ENCODE measurements at places on chromosomes 2 and 18.

DNA sequence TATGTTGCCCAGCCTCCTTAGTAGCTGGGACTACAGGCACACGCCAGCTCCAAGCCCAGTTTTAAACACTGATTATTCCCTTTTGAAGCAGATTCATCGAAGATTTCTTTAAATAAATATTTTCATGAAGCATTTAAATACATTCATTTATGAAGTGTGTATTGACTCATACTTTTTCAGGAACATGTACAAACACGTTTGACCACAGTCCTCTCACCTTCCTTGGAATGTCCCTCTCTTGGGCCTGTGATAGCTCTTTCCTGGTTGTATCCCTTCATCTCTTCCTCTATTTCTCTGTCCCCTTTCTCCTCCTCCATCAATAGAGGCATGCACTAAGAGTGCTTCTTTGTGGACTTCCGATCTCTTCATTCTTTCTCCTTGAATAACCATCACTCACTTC lies 2.5 kb downstream of the PSTPIP2 start:
- DNase-seq, result no peak

DNA sequence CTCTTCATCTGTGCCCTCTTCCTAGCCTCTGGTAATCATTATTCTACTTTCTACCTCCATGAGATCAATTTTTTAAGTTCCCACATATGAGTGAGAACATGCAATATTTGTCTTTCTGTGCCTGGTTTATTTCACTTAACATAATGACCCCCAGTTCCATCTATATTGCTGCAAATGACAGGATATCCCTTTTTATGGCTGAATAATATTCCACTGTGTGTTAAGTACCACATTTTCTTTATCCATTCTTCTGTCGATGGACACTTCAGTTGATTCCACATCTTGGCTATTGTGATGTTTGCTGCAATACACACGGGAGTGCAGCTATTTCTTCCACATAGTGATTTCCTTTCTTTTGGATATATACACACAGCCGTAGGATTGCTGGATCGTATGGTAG lies 43.9 kb upstream of the CNOT11 start:
- DNase-seq, result no peak

DNA sequence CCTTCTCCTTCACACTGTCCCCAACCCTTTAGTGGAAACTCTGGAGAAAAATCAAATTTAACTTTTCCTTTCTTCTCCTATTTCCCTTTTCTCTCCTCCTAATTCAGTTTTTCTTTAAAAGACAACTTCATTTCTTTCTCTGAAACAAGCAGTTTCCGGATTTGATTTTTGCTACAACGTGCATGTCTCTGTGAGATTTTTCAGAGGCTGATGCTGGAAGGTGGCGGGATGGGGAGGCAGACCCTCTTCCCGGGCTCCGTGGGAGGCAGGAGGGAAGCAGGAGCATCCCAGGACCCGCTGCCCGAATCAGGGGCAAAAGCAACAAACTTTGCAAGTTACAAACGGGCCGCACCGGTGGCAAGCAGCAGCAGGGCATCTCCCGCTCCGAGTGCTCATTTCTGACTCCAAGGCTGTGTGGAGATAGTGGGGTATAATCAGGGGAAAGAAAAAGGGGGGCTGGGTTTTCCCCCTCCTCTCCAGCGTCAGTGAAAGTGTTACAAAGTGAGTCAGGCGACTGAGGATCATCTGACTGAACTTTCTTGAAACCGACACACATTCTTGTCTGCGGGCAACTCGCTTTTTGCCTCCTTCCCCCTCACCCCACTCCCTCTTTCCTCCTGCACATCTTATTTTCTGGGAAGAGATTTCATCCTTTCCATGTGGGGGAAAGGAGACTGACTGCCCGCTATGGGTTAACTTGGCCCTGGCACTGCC lies 6.4 kb downstream of the ZEB2 start:
- no peak for DNase-seq

- no peak for DNase-seq
These were observed 187.1 kb downstream of the ZNF407 start for GRCh38 chr18:74784752-74785151.

DNA sequence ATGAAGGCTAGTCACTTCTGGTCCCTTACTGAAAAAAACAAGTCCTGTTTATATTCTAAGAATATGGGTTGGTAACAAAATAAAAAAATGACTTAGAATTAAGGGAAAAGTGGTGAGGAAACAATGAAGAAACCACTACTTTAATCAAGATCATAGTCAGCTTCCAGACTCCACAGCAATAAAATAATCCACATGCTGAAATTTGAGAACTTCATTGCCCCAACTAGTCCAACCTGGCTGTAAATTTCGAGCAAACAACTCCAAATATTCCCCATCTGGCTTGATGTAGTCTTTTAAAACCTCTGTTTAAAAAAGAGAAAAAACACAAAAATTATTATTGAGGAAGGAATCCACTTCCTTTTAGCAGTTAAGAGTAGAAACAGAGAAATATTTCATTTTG lies 32.5 kb downstream of the METTL4 start:
- DNase-seq, result peak; percentile 69

- DNase-seq, result no peak
These were observed 42.9 kb downstream of the TMEM37 start for GRCh38 chr2:119474371-119475224.

DNA sequence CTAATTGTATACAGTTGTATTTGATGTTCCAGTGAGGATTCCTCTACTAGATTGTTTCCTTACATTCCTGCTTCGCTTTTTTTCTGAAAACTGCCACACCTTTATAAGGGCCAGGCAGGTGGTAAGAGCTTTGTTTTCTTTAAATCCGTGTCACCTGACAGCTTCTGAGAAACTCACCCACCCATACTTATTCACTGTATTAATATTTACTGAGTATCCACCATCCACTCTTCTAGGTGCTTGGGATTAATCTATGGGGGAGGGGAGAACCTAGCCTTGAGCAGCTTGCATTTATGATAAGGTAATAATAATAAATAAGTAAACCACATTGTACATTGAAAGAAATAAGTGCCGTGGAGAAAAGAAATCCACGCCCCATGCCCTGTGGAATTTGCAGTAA lies 174.7 kb upstream of the AGAP1 start:
- no peak for DNase-seq

DNA sequence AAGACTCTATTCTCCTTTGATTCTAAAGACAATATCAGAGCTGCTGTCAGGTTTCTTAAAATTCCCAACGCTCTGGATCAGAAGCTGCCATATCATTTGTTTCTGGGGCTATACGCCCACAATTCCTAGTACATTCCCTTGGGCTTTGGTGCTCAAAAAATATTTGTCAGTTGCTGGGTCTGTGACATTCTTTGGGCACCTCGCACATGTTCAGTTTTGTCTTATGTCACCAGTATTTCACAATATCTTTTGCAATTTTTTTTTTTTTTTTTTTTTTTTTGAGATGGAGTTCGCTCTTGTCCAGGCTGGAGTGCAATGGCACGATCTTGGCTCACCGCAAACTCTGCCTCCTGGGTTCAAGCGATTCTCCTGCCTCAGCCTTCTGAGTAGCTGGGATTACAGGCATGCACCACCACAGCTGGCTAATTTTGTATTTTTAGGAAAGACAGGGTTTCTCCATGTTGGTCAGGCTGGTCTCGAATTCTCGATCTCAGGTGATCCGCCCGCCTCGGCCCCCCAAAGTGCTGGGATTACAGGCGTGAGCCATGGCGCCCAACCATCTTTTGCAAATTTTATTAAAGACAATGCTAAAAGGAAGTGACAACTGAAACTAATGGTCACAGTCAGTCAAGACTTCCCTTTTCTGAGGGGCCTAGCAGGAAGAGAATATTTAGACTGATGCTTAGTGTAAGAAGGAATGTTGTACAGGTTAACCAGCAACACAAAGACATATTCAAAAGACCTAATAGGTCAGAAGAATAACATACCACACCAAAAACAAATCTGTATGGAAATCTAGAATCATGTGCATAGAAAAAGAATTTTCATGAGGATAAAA lies 6.8 kb downstream of the ZNF397 start:
- no peak for DNase-seq

- no peak for DNase-seq
These were observed 19.7 kb downstream of the ATP6V1C2 start for GRCh38 chr2:10741139-10741538.

GRCh38 chr2:124426625-124427024 lies 401.5 kb downstream of the CNTNAP5 start:
- DNase-seq, result no peak

GRCh38 chr18:79962835-79963657 lies 1.4 kb upstream of the HSBP1L1 start:
- DNase-seq, result no peak

- peak; percentile 51 for DNase-seq
These were observed 408.9 kb downstream of the RIT2 start for GRCh38 chr18:42706618-42707017.

- no peak for DNase-seq
These were observed 169.1 kb upstream of the TRIB2 start for GRCh38 chr2:12547566-12548170.

GRCh38 chr2:26838121-26838906 lies 9.6 kb upstream of the DPYSL5 start:
- no peak for DNase-seq

GRCh38 chr2:99421469-99421868 lies 68.3 kb downstream of the REV1 start:
- no peak for DNase-seq

- DNase-seq, result no peak
These were observed 172.5 kb downstream of the PDE11A start for GRCh38 chr2:177900082-177900481.

DNA sequence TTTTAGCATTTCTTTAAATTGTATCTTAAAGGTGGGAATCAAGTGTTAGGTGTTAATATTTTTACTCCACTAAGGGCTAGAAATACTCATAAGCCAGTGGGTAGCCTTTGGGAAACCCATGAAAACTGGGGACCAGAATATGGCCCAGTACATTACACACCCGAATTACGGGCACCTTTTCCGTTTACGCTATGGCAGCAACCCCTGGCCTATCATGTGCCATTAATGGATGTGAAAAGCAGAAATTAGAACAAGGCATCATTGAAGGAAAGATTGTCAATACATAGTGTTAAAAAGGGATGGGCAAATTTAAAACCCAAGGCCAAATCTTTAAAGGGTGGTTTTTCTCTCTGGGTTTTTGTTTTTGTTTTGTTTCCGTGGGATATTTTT lies 781 bp downstream of the FARP2 start:
- DNase-seq, result no peak

DNA sequence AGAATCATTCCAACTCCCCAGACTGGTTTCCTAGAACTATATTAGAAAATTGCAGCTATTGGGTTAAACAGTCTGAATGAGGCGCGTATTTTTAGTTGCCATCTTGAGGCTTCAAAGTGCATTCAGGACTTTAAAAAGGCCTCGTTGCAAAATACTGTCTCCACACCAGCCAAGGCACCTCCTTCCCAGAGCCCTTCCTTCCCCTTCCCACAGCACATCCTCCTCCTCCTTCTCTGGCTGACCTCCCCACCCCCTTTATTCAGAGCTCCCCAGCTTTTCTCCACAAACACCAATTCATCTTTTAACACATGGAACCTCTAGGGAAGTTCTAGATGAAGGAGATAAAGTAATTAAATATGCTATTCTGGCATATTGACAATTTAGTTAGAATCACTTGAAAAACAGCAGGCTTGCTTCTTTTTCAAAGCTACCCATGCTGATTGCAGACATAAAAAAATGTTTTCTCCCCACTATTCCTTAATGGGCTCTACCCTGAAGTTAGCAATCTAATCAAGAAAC lies 90.3 kb downstream of the RTP5 start:
- no peak for DNase-seq

- DNase-seq, result no peak
These were observed 207.5 kb downstream of the STK39 start for GRCh38 chr2:168039881-168040280.

DNA sequence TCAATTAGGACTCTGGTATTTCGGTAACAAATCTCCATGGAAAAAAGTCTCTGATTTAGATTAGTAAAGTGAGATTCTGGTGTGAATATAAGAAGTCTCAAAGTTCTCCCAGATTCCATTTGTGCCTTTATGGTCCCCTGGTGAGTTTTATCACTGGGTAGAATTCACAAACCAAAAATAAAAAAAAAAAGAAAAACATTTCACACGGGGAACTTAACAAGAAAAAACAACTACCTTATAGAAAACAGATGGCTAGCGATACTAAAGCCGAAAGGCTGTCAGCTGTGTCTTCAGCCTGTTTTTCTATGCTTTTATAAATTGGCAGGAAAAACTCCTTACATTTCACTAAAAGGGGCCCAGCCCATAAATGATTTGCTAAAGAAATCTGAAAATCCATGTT lies 50.6 kb downstream of the COL5A2 start:
- DNase-seq, result no peak

DNA sequence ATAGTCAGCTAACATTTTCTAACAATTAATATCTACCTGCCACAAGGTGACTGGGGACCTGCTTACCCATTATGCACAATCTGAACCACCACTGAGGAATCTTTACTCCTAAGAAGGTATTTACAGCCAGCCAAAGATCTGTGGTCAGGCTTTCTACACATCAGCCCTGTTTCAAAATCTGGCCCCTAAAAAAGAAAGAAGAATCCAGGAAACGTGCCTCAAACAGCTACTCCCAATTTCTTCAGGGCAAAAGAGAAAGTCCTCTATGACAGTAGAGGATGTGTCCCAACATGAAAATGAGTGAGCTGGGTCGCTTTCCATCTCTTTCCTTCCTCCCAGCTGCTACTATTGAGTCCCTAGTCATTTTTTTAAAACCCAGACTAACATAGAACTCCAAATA lies 79.5 kb downstream of the EPB41L3 start:
- DNase-seq, result no peak

DNA sequence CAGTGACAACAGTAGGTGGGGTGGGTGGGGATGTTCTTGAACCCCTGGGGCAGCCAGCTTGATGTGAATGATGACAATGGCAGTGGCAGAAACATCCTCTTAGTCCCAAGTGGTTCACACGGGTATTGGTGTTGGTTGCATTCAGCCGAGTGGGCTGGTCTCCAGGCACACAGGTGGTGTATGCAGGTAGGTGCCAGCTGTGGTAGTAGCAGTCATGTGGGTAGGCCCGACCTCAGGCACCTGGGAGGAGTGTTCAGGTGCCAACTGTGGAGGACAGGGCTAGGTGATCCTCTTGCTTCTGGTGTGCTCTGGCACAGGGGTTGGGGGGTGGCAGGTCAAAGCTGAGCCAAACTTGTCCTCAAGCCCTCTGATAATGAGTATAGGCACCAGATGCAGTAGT lies 327.6 kb upstream of the CYP26B1 start:
- no peak for DNase-seq

DNA sequence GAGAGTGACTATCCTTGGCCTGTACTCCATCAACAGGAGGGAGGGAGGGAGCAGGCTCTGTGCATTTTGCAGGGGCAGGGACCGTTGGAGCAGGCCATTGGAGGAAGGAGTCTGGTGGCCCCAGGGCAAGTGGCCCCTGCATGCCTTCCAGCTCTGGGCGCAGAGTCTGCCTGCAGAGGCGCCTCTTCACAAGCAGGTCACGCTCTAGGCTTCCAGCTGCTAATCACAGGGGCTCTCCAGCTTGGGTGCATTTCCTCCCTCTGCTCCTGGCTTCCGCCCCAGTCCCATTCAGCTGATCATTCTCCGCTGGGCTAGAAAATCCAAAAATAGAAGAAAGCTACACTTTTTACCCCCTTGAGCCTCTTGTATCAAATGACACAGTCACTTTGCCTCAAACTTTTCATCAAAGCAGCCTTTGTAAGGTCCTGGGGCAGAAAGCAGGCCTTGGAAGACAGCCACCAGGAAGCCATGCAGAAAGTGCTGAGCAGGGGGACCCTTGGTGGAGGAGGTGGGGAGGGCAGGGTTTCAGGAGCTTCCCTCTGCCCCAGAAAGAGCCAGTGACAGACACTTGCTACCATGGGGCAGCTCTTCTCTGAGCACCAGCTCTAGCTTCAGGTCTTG lies 11.3 kb downstream of the TMEM247 start:
- DNase-seq, result no peak

- DNase-seq, result no peak
These were observed 116.0 kb downstream of the CDC42EP3 start for GRCh38 chr2:37555457-37555856.
